Ovary (tissue), 10 donors: ENCODE measurements at places on chromosomes 12 and 14.

DNA sequence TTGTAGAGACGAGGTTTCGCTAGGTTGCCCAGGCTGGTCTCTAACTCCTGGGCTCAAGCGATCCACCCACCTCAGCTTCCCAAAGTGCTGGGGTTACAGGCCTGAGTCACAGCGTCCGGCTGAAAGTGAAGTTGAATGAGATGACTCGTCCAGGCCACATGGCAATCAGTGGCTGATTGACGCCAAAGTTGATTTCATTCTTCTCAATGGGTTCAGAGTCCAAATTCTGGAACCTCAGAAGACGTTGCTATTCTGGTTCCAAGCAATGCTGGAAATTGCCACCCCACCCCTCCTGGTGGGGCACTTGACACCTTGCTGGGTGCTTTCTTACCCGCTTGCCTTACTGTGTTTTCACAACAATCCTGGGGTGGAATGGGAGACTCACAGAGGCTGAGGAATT, 14.9 kb downstream of the ABCB9 start:
- DNase-seq: no peak

DNA sequence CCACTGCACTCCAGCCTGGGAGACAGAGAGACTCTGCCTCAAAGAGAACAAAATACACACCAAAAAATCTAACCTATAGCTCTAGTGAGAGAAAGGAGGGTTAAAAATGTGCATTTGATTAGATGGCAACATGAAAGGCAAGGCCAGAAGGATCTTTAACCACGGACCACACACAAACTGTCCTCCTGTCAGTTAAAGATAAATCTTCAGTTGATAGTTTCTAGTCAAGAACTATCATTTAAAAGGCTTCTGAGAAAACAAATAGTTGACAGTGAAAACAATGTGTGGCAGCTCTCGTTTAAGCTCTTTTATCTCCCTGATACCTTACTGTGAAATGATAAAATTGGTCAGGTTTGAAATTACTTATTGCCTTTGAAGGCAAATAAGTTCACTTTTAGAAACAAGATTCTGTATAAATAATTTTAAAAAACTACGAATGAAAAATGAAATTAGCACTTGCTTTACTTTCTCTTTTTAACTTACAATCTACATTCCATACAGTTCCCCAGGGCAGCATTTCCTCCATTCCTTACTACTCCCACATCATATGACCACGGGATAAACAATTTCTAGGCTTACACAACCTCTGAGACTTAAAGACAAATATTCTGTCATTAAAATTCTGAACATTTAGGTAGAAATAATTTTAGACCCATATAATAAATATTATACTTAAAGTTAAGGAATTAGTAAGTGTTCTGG, 71.4 kb upstream of the GNPNAT1 start:
- no peak for DNase-seq

DNA sequence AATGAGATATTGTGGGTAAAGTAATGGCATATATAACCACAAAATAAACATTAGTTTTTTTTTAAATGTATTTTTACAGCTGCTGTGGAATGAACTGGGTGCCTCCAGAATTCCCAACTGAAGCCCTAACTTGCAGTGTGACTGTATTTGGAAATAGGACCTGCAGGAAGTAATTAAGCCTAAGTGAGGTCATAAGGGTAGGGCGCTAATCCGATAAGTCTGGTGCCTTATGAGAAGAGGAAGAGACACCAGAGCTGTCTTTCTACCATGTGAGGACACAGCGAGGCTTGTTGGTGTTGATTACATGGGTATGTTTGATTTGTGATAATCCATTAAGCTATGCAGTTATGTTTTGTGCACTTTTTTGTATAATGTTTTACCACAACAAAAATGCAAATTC, 136.8 kb downstream of the TPH2 start:
- DNase-seq: no peak

DNA sequence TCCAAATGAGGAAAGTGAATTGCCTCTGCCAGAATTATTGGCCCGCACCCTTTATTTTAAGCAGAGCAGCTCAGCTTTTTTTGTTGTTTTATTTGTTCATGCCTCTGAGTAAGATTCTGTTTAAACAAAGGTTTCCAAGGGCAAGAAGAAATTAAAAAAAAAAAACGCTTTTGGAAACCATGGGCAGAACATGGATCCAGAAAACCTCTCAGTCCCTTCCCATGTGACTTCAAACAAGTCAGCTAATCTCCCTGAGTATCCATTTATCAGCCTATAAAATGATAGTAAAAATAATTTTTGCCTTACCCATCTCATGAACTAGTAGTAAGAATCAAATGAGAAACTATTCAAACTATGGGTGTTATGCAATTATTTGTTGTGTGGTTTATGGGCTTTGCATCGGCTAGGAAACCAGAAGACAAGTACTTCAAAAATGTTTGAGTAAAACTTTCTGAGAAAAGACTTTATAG, 27.6 kb downstream of the KITLG start:
- no peak for DNase-seq

DNA sequence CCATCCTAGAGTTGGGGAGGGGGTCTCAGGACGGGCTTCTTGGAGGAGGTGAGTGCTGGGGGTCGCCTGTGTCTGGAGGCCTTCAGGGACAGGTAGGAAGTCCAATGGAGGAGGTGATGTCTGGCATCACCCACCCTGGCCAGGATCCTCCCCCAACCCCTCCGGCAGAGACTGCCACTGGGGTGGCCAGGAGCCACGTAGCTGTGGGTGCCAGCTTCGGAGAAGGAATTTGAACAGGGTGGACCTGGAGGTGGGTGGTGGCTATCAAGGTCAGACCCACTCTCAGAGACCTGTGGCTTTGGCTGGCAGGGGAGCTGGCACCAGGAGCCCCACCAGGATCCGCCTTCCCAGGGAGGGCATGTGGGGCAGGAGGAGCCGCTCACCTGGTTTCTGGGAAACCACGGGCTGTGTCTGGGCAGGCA, 9.1 kb downstream of the CEP170B start:
- no peak for DNase-seq

DNA sequence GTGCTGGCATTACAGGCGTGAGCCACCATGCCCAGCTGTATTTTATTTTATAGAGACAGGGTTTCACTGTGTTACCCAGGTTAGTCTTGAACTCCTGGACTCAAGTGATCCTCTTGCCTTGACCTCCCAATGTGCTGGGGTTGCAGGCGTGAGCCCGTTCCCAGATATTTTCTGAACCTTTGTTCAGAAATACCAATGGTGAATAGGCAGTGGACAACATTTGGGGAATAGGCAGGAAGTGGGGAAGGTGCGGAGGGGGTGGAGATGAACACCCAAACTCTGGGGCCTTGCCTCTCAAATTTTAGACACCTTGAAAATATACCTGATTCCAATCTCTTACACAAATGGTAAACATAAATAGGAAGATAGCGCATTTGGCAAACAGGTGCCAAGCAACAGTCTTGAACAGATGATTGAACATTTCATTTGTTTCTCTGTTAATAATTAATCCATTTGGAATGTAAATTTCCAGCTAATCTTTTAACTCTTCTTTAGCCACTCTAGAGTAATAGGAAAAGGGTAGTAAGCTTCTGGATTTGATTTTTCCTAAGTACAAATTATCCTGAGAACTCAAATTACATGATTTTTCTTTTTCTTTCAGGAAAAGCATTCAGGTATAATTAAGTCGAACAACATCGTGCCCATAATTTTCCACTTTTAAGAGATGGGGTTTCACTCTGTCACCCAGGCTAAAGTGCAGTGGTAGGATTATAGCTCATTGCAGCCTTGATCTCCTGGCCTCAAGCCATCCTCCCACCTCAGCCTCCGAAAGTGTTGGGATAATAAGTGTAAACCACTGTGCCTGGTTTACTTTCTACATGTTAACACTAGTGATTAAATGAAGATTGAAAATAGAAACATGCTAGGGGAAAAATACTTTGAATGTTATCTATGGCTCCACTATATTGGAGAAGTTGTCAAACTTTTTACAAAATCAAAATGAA, 22.9 kb upstream of the RNF34 start:
- DNase-seq: no peak

DNA sequence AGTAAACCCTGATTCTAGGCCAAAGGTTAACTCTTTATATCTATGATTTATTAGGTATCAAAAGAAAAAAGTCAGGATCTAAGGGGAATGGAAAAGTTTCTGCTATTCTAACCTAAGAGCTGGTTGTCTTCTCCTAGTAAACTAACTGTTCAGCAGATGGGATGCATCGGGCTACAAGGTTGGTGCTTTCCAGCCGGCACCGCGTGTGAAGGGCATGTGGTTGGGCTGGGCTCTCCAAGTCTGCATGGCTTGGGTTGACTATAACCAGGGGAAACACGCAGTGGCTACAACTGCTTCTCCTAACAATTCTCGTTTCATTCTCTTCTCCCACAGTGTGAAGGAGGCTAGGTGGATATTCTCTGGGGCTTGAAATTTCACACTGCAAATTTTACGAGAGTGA, 354.5 kb downstream of the APAF1 start:
- DNase-seq: no peak

GRCh38 chr12:117686210-117686609, 282.6 kb downstream of the KSR2 start:
- DNase-seq: no peak

DNA sequence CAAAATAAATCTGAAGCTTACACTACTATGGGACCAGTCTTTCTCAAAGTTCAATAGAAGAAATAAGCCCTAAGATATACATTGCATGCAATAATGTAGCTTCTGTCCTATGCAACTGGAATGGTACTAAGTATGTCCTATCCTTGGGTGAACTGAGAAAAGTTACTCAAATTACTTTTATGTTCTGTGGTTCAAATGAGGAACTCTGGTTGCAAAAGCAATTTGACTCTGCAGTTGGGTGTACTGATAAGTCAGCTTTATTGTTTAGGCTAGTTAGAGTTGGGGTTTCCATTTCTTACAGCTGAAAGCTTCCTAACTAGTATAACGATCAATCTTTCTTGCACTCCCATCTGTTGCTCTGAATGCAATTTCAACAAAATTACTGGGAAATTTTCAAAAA, 29.2 kb downstream of the GPR135 start:
- DNase-seq: no peak

- DNase-seq: no peak
Observed at GRCh38 chr12:50720501-50720900, 43.4 kb upstream of the ATF1 start.

GRCh38 chr12:76084863-76085519, 506 bp upstream of the NAP1L1 start:
- no peak for DNase-seq

DNA sequence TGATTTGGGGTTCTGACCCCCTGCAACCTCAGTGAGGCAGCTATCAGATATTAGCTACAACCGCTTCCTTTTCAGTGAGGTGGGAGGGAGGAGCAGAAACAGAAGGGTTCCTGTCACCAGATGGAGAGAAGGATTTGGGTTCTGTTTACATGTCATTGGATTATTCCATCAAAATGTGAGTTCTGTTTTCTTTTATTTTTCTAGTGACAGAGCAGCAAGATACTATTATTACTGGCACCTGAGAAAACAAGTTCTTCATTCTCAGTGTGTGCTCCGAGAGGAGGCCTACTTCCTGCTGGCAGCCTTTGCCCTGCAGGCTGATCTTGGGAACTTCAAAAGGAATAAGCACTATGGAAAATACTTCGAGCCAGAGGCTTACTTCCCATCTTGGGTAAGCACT, 52.8 kb downstream of the FRMD6 start:
- no peak for DNase-seq

DNA sequence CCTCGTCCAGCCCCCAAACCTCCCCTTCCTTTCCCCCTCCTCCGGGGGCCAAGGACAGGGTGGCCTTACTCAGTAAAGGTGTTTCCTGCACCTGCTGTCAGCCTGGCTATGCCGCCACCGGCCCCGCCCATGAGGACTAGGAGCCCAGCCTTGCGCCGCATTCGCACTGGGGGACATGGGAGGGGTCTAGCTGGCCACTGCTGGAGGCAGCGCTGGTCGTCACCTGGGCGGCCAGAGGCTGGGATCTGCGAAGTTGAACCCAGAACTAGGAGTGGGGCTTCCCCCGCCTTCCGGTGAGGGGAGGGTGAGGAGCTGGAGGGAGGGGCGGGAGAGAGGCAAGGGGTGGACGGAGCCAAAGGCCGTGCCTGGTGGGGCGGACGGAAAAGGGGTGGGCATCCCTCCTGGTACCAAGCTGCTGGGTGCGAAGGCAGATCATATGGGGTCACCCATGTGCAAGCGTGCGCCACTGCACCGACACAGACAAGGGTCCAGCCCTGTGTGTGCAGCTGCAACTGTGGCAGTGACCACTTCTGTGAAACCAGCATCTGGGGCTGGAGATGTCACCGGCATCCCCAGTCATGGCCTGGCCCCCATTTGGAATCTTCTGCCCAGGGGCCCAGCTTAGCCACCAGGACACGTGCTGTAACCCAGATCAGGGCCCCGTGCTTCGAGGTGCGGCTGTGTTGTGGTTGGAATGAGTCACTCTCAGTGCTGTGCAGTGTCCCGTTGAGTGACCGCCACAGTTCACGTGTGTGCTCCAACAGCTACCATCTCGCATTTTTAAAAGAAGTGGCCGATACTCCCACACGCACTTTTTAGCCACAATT, 8.5 kb downstream of the AMN start:
- DNase-seq: no peak

DNA sequence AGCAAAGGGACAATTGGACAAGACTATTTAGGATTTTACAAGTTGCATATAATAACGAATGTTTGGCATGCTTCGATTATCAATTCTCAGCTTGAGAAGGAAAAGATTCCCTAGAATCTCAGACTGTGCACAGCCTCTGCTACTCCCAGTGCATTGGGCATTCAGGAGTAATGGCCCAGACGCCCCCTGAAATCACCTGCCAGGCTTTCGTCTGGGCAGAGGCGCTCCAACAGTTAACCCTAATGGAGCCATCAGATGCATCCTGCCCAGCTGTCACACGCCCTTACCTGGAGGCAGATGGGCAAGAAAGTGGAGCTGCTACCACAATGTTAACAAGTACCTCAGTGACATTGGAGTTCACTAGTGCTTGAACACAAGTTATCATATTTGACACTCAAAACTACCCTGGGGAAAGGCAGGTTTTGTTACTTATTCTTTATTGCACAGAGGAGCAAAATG, 927 bp upstream of the LRP6 start:
- no peak for DNase-seq

DNA sequence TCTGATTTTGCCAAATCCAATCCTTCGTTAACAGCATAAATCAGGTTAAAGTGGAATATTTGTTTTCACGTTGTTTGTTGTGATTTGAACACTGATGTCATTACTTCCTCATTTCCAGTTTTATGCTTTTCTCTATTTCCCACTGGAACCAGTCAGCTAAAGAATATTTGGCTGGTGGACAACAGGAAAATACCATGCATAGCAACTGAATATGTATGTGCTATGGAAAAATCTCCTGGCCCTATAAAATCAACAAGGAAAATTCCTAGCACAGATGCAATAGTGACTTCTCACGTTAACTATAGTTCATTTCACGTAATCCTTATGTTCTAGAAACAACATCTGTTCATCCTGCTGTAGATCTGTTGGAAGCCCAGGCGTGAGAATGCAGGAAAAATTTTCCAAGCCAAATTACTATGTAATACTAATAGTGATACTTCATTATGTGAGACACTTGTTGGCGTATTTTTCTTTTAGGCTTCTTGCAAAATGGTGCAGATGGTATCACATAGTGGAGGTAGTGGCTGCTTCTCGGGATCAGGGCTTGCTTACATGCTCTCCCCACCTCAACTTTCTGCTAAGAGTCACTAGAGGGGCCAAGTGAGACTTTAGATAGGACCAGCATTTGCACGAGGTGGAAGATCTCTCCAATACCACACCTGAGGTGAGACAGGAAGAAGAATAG, 86.3 kb upstream of the USP44 start:
- DNase-seq: no peak
